ENCODE measurements at places on chromosomes 3 and 15.
A peak's percentile ranks its signal among the peaks of the same experiment; 100 is the strongest.

DNA sequence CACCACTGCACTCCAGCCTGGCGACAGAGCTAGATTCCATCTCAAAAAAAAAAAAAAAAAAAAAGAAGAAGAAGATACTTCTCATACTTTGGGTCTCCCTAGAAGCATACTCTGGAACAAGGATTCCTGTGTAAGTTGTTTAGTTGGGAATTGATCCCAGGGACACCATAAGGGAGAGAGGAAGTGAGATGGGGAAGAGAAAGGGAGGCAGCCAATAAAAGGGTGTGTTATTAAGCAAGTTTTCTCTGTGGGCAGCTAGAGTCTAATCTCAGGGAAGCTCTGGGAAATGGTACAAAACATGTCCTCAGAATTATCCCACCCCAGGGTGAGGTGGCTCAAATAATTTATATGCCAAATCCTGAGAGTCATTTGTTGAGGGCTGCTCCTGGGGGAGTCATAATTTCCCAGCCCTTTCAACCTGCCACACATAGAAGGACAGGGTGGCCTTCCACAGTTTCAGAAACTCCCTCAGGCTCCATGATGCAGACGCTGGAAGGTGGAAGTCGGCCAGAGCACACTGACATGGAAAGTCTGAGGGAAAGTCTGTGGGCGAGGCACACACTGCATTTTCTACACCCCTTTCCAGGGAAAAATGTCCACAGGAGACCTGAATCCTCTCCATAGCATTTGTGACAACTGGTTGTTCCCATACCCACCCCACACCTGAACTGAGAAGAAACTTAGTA is 86.4 kb upstream of the SLC4A7 start:
- DNase-seq, result no peak

DNA sequence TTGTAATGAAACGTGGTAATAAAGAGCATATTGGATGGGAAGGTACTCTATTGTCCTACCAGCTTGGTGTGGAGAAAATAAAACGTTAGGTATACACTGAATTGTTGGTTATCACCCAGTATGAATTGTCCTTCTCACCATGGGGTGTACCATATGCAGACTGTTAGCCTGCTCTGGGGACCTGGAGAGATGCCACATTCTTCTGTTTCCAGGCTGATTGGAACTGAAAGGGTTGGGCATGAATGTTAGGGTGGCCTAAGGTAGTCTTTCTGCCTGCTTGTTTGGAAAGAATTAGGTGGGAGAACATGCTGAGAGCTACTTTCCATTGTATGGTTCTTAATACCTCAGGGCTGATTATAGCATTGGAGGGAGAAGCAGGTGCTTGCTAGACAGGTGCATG is 340.6 kb downstream of the PTPRG start:
- DNase-seq, result no peak

- DNase-seq, result no peak
These were observed 1256.5 kb downstream of the SI start for GRCh38 chr3:163821841-163822240.

DNA sequence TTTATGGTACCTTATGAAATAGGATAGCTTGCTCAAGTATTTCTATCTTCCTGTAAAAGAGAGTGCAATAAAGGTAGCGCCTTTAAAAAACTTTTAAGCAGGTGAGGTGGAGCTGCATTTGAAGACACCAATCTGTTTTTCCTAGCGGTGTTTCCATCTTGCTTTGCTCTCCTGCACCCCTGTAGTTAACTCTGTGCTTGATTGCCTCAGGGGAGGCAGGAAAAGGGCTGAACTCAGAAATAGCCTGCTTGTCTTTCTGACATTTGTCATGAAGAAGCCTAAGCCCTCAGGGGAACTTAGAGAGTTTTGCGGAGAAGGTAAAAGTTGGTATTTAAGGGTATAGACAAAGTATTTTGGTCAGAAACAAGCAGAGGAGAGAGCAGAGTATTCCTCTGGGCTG is 63.0 kb upstream of the TPRG1 start:
- no peak for DNase-seq

DNA sequence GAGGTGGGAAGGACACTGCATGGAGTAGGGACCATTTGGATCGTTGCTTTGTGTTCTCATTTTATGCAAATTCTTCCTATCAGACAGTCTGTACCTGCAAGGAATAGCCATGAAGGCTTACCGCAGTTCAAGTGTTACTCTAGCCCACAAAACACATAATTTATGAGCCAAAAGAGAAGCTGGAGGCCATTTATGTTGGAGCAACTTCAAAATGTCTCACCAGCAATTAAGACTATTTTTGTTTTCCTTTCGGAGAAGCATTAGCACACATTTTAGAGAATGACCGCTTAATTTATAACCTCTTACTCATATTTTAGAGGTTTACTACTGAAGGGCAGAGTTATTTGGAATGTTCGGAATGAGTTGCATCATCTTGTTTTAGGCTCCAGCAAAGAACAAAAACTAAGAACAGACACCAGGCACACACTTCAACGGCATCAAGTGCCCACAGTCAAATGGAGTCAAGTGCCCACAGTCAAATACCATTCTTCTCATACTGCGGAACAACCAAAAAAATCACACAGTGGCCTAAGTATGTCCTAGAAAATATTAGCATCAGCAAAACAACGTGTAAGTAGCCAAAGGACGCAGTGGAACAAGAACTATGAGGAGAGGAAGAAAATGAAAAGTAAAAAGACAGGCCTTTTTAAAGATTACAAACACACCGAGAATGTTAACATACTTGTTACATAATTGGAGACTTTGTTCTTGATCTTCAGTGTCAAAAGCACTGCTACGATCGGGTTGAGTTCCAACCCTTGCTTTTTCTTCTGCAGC is 17.5 kb upstream of the GOLGA8J start:
- peak; percentile 48 for DNase-seq

- DNase-seq, result no peak
These were observed 246.2 kb downstream of the FAM43A start for GRCh38 chr3:194931865-194932264.

GRCh38 chr15:90300988-90301706 is 35.7 kb downstream of the NGRN start:
- peak; percentile 59 for DNase-seq
